Cardiac muscle cell (in vitro differentiated cells and primary cell): ENCODE measurements at places on chromosomes 1 and 21.
A peak's percentile ranks its signal among the peaks of the same experiment; 100 is the strongest.

DNA sequence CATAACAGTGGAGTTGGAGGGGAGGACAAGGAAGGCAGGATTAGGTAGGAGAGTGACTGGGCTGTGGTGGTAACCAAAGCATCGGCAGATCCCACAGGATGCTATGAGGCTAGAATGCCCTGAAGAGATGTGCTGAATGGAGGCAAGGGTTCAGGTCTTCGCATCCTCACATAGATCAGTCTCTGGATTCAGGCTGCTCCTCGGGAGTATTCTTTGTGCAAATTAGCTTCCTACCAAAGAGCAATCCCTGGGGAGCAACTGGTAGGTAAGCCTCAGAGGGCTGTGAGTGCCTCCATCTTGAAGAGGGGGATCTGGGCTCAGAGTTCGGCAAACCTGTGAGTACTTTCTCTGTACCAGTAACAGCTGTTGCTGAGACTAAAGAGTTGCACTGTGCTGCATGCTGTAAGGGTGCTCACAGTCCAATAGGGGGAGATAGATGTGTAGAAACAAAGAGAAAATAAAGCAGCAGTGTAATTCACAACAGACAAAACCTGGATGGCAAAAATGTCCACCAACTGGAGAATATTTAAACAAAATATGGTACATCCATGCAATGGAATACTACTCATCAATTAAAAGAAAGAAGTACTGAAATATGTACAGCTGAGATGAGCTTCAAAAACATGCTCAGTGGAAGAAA lies 322.4 kb upstream of the DEPDC1 start:
- H3K27ac ChIP-seq: no peak overlapping the region
- H3K36me3 ChIP-seq: no peaks in the 10 kb centered on the region
- DNase-seq: peak; percentile 51
- peaks cover 8% of the 10 kb centered on the region for H3K4me1 ChIP-seq
- H3K27me3 ChIP-seq: no peaks in the 10 kb centered on the region
- no peak overlapping the region for H3K4me3 ChIP-seq

DNA sequence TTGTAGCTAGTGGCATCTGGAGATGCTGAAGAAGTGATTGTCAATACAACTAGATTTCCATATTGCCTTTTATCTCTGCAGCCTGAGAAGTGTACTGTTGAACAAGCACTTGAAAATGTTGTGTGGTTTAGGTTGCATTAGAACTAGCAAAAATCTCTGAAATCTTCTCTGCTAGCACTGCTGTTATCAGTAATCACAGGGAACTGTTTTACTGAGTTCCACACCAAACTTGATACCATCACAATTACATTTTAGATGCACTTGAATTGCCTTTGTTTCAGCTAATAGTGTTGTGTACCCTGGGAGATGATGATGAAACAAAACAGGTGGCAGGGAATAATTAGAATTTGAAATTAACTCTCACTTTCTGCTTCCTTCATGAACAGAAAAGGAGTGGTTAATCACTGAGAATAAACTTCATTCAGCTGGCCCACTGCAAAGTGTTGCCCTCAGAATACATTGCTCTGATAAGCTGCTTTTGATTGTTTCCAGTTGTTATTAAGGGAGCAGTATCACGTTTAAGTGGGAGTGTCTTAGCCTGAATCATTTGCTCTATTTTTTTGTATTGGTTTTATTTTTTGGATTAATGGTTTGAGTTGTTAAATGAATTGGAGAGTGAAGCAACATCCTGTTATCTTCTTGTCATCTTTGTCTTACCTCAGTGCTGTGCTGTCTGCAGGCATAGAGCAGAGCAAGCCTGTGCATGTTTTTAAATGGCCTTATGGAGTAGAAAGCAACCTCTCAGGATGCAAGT lies 13.0 kb downstream of the FAM20B start:
- H3K4me1 ChIP-seq: peaks cover 9% of the 10 kb centered on the region
- H3K36me3 ChIP-seq: no peaks in the 10 kb centered on the region
- no peaks in the 10 kb centered on the region for H3K27me3 ChIP-seq
- DNase-seq: no peak
- no peak overlapping the region for H3K4me3 ChIP-seq

DNA sequence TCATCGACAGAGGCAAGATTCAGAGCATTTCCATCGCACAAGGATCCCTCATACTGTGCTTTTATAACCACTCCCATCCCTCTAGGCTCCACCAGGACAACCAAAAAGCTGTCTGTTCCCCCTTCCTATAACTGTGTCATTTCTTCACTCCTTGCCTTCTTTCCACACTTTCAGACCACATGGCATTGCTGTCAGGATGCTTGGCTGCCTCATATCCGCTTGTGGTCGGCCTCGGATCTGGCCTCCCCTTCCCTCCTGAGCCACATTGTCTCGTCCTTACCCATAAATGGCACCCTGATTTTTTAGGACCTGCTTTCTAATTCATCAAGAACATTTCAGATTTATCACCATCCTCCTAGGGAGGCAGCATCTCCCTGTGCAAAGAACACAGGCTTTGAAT lies 80.5 kb downstream of the HIVEP3 start:
- no peaks in the 10 kb centered on the region for H3K27me3 ChIP-seq
- H3K36me3 ChIP-seq: no peaks in the 10 kb centered on the region
- no peaks in the 10 kb centered on the region for H3K4me1 ChIP-seq
- no peak overlapping the region for H3K27ac ChIP-seq
- DNase-seq: no peak
- no peak overlapping the region for H3K4me3 ChIP-seq

- H3K27me3 ChIP-seq: no peaks in the 10 kb centered on the region
- no peaks in the 10 kb centered on the region for H3K36me3 ChIP-seq
- no peaks in the 10 kb centered on the region for H3K4me1 ChIP-seq
- no peak for DNase-seq
- no peak overlapping the region for H3K27ac ChIP-seq
Observed at GRCh38 chr1:241722947-241723346, 70.9 kb downstream of the WDR64 start.

- H3K27ac ChIP-seq: no peak overlapping the region
- H3K4me1 ChIP-seq: no peaks in the 10 kb centered on the region
- no peak for DNase-seq
- H3K4me3 ChIP-seq: no peak overlapping the region
- no peaks in the 10 kb centered on the region for H3K36me3 ChIP-seq
Observed at GRCh38 chr1:86247597-86248279, 91.2 kb upstream of the COL24A1 start.

GRCh38 chr1:1441002-1441888 lies 5.8 kb downstream of the VWA1 start:
- H3K4me1 ChIP-seq: peaks cover 5% of the 10 kb centered on the region
- no peak overlapping the region for H3K27ac ChIP-seq
- DNase-seq: peak; percentile 57

DNA sequence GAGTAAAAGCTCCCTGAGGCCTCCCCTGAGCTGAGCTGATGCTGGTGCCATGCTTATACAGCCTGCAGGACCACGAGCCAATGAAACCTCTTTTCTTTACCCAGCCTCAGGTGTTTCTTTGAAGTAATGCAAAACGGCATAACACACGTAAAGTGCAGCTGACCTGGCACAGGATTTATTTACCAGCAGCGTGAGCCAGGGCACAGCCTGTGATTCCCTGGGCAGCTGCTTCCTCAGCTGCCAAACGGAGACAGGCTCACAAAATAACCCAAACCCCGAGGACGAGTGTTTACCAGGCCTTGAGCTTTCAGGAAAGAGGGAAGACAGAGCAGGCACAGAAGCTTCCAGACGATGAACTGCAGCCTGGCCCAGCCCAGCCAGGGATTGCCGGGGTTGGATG lies 120.6 kb upstream of the ARHGEF16 start:
- H3K36me3 ChIP-seq: no peaks in the 10 kb centered on the region
- peaks cover 78% of the 10 kb centered on the region for H3K4me1 ChIP-seq
- H3K27ac ChIP-seq: no peak overlapping the region
- DNase-seq: no peak
- H3K27me3 ChIP-seq: no peaks in the 10 kb centered on the region

DNA sequence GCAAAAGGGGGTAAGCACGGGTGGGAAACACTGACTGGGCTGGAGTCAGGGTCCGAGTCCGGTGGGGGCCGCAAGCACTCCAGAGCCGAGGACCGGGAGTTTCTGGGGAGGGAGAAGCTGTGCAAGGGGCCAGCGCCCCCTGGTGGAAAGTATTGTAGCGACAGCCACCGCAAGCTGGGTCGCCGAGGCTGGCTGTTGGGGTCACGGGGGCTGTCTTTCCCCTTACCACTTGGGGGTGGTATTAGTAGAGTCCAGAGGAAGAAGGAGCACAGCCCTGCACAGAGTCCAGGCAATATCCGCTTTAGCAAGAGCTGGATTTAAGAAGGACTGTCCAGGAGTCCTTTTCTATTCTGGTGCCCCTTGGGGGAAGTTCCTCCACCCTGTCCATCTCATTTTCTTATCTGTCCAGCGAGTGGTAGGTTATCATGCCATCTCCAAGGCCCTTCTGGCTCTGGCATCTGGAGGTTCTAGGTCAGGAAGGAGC lies 17.9 kb upstream of the ETV3 start:
- peaks cover 38% of the 10 kb centered on the region for H3K4me1 ChIP-seq
- no peaks in the 10 kb centered on the region for H3K36me3 ChIP-seq
- no peaks in the 10 kb centered on the region for H3K27me3 ChIP-seq
- DNase-seq: peak; percentile 84
- H3K4me3 ChIP-seq: no peak overlapping the region

- H3K4me1 ChIP-seq: peaks cover 27% of the 10 kb centered on the region
- peak overlapping the region; percentile 30 for H3K27ac ChIP-seq
- H3K4me3 ChIP-seq: no peak overlapping the region
- H3K27me3 ChIP-seq: no peaks in the 10 kb centered on the region
Observed at GRCh38 chr1:67608661-67609576, 76.1 kb upstream of the GADD45A start.

GRCh38 chr1:20281801-20282200 lies 8.9 kb upstream of the VWA5B1 start:
- no peak for DNase-seq
- H3K4me1 ChIP-seq: no peaks in the 10 kb centered on the region
- H3K27ac ChIP-seq: no peak overlapping the region
- no peaks in the 10 kb centered on the region for H3K27me3 ChIP-seq

GRCh38 chr1:169122976-169123375 lies 16.5 kb downstream of the ATP1B1 start:
- no peak overlapping the region for H3K27ac ChIP-seq
- no peak for DNase-seq
- H3K4me3 ChIP-seq: no peak overlapping the region
- no peaks in the 10 kb centered on the region for H3K27me3 ChIP-seq

DNA sequence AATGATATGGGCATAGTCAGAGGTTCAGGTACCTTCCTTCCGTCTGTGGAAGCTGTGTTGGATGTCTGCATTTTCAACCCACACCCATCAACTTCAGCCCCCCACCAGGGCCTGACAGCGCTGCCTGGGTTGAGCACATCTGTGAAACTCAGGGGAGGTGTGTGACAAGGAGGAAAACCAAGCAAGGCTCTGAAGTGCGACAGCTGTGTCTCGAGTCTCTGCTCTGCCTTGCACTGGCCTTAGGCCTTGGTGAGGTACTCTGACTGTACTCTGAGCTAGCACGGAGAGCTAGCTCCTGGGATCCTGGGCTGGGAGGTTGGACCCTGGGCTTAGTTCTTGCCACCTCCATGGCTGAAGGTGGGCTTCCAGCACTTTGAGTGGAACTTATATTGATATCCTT lies 9.1 kb downstream of the VANGL2 start:
- no peak overlapping the region for H3K27ac ChIP-seq
- no peaks in the 10 kb centered on the region for H3K36me3 ChIP-seq
- DNase-seq: no peak
- no peak overlapping the region for H3K4me3 ChIP-seq

DNA sequence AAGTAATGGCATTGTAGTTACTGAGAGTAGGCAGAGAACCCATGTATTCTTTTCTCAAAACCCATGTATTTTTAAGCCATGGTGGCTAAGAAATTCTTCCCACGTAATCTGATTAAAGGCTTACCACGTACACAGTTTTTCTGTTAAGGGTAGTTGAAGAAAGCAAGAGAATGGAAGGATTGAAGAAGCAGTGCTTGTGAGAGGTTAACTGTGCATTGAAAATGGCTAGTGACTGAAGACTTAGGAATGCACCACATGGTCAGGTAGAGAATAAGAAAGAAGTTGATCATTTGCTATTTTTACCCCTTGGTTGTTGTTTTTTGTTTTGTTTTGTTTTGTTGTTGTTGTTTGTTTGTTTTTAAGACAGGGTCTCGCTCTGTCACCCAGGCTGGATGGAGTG lies 178.9 kb upstream of the SNX7 start:
- H3K27me3 ChIP-seq: no peaks in the 10 kb centered on the region
- H3K27ac ChIP-seq: no peak overlapping the region
- DNase-seq: no peak
- H3K4me1 ChIP-seq: no peaks in the 10 kb centered on the region
- no peak overlapping the region for H3K4me3 ChIP-seq

DNA sequence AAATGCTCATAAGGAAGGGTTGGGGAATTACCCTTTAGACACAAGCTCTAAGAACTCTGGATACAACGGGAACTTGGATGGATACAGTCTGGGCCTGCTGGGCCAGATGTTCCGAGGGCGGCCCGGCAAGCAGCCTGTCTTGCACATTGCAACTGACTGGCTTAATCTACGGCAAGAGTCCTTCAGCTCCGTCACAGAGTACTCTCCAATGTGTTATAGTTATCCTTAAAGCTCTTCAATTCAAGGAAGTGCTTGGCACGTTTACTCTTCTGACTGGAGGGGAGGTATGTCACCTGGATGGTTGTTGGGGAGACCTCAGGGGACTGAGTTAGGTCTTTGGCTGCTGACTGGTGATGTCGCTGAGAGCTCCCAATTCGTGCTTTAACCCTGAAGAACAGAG lies 1.1 kb upstream of the CFAP141 start:
- H3K4me1 ChIP-seq: no peaks in the 10 kb centered on the region
- no peaks in the 10 kb centered on the region for H3K27me3 ChIP-seq
- no peak for DNase-seq
- peaks cover 45% of the 10 kb centered on the region for H3K36me3 ChIP-seq
- no peak overlapping the region for H3K27ac ChIP-seq
